ENCODE measurements at places on chromosomes 5 and 9. TPM values are rescaled to one million over a fixed set of nuclear protein-coding genes. Genes with fewer than 3 reads are reported as not detected.

DNA sequence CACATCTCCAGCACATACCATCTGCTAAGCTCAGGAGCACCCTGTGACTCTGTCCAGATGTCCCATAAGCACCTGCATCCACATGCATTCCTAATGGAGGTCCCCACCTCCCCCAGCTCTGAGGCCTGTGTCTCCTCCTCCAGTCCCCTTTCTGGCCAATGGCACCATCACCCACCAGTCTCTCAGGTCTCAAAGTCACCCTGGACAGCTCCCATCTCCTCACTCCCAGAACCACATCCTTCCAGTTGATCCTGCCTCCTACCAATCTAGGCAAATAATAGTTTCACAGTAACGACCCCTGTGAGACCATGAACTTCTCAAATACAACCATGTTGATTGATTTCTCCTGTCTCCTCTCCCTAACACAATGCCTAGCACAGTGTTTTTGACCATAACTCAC lies 40.1 kb downstream of the GGTA1 start:
- no peak for DNase-seq
- peaks cover 21% of the 10 kb centered on the region for H3K36me3 ChIP-seq
- no peaks in the 10 kb centered on the region for H3K27me3 ChIP-seq
- peak overlapping the region; percentile 62 for H3K4me3 ChIP-seq
- H3K4me1 ChIP-seq, result peaks cover 9% of the 10 kb centered on the region
- H3K27ac ChIP-seq, result no peak overlapping the region

DNA sequence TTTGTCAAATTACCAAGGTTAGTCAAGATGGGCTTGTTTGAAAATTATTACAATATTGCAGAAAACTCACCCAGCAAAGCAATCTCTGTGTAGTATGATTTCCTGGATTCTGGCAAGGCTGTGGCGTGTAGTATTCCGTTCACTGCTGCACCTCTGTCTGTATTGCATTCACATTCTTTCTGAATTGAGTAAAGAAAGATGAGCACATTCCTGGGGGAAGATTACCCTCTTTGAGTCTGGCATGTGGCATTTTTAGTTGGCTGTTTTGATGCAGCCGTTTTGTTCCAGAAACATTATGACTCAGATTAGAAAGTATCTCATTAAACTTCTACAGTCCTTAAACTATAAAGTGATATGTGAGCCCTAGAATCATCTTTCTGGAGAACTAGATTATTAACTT lies 197.7 kb downstream of the TENT4A start:
- no peak overlapping the region for H3K4me3 ChIP-seq
- no peak overlapping the region for H3K27ac ChIP-seq
- peaks cover 3% of the 10 kb centered on the region for H3K27me3 ChIP-seq

- H3K4me3 ChIP-seq, result no peak overlapping the region
- peaks cover 7% of the 10 kb centered on the region for H3K4me1 ChIP-seq
- H3K27ac ChIP-seq, result no peak overlapping the region
- no peak for DNase-seq
Measured at GRCh38 chr9:72646061-72646460, 124.7 kb downstream of the TMC1 start.

DNA sequence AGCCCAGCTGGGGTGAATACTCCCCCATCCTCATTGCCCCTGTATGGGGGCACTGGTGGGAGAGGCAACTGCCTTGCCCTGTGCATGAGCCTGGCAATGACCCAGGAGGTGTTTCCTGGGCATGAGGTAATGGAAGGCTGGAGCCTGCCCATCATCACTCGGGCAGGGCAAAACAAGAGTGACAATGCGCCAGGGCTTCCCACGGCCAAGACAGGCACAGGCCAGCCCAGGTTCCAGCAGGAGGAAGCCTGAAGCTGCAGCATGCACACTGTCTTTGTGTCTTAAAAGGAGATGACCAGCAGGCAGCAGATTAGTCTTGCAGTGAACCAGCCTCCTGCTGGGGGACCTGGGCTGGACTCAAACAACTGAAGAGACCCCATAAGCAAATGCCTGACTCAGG lies 92.2 kb upstream of the SMIM23 start:
- no peak overlapping the region for H3K27ac ChIP-seq
- H3K27me3 ChIP-seq, result peaks cover 7% of the 10 kb centered on the region
- no peaks in the 10 kb centered on the region for H3K36me3 ChIP-seq
- H3K4me1 ChIP-seq, result peaks cover 5% of the 10 kb centered on the region
- DNase-seq, result no peak
- H3K4me3 ChIP-seq, result no peak overlapping the region

FOXI1 gene
- total RNA-seq, result 2.2 TPM

- H3K4me3 ChIP-seq, result no peak overlapping the region
- H3K36me3 ChIP-seq, result no peaks in the 10 kb centered on the region
- H3K4me1 ChIP-seq, result peaks cover 10% of the 10 kb centered on the region
- H3K27me3 ChIP-seq, result no peaks in the 10 kb centered on the region
Measured at GRCh38 chr9:75803130-75803529, 87.3 kb upstream of the PCSK5 start.

ARSI gene
- total RNA-seq, result 3.8 TPM

TCOF1 gene
- total RNA-seq, result 41.5 TPM

DNA sequence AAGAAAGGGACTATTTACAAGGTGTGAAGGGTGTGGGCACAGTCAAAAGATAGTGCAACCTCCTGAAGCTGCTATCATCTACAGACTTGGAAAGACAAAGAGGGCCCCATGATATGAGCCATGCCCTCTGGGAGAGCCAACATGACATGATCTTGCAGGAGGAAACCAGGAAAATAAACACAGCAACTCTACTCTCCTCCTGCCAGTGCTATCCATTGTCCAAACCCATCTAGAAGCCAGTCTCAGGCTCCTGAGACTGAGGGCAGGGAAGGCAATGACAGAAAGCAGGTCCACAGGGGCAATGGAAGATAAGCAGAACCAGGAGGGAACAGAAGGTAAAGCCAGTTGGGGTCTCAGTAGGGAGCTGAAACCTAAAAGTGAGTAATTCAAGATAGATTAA lies 37.1 kb downstream of the PLPP1 start:
- no peak for DNase-seq
- no peaks in the 10 kb centered on the region for H3K27me3 ChIP-seq
- no peak overlapping the region for H3K4me3 ChIP-seq
- H3K4me1 ChIP-seq, result peaks cover 8% of the 10 kb centered on the region

PCDHGC4 gene
- total RNA-seq, result 3.5 TPM

PAPPA gene
- 1.4 TPM for total RNA-seq

DNA sequence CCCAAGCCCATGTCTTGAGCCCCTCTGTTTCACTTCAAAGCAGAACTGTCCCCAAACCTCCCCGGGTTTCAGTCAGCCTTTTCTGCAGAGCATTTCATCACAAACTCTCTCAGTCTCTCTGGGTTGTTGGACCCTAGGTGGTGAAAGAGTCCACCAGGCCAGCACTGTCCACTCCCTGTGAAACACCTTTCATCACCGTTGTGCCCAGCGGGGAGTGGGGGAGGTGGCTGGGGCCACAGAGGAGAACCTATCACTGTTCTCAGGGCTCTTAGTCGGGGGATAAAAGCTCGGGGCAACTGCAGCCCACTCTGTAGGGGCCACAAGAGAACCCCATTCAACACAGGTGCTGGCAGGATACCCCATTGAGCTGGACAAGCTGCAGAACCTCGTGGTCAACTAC lies 5.4 kb upstream of the RABL6 start:
- H3K4me1 ChIP-seq, result peaks cover 7% of the 10 kb centered on the region
- H3K27ac ChIP-seq, result no peak overlapping the region
- no peak for DNase-seq

DNA sequence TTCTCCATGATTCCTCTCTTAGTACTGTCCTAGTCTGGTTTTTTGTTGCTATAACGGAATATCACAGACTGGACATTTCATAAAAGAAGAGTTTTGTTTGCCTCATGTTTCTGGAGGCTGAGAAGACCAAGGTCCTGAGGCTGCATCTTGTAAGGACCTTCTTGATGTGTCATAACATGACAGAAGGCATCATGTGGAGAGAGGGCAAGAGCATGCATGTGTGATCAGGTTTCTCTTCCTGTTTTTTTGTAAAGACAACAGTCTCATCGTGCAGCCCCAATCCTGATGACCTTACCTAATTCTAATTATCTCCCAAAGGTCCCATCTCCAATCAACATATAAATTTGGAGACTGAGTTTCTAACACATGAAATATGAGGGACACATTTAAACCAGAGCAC lies 108.4 kb downstream of the MSX2 start:
- H3K4me1 ChIP-seq, result no peaks in the 10 kb centered on the region
- no peak overlapping the region for H3K4me3 ChIP-seq
- no peak for DNase-seq
- H3K27ac ChIP-seq, result no peak overlapping the region
- no peaks in the 10 kb centered on the region for H3K27me3 ChIP-seq

- H3K27ac ChIP-seq, result no peak overlapping the region
- peaks cover 14% of the 10 kb centered on the region for H3K4me1 ChIP-seq
- no peak for DNase-seq
- H3K36me3 ChIP-seq, result no peaks in the 10 kb centered on the region
Measured at GRCh38 chr5:112686675-112687074, 51.0 kb upstream of the APC start.

GRCh38 chr5:170254056-170254455 lies 21.3 kb downstream of the C5orf58 start:
- peaks cover 9% of the 10 kb centered on the region for H3K36me3 ChIP-seq
- no peaks in the 10 kb centered on the region for H3K27me3 ChIP-seq
- no peak for DNase-seq
- peaks cover 10% of the 10 kb centered on the region for H3K4me1 ChIP-seq

GRCh38 chr5:168318240-168318639 lies 26.8 kb downstream of the WWC1 start:
- H3K36me3 ChIP-seq, result no peaks in the 10 kb centered on the region
- H3K27ac ChIP-seq, result no peak overlapping the region
- H3K4me3 ChIP-seq, result no peak overlapping the region
- peaks cover 7% of the 10 kb centered on the region for H3K4me1 ChIP-seq
- peaks cover 2% of the 10 kb centered on the region for H3K27me3 ChIP-seq
- DNase-seq, result no peak

- H3K27ac ChIP-seq, result no peak overlapping the region
- H3K4me3 ChIP-seq, result no peak overlapping the region
- DNase-seq, result no peak
- no peaks in the 10 kb centered on the region for H3K36me3 ChIP-seq
- H3K4me1 ChIP-seq, result peaks cover 7% of the 10 kb centered on the region
Measured at GRCh38 chr9:86521322-86521721, 167.1 kb upstream of the TUT7 start.

DNA sequence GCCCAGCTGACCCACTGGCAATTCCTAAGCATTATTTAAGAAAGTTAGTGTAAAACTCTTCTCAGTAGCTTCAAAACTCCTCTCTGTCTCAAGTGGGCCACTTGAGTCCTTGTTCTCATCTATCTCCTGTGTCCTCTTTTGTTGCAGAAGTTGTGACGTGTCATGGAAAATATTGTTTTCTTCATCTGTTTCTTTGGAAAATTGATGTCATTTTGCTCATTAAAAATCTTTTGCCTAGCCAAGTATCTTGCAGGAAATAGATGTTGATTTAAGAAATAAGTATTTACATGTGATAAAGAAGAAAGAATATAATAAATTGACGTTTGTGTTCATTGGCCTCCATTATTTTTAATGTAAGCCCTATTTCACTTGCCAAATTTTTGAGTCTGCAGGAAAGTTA lies 1158.4 kb upstream of the SEMA6A start:
- H3K4me3 ChIP-seq, result no peak overlapping the region
- H3K4me1 ChIP-seq, result no peaks in the 10 kb centered on the region
- H3K27me3 ChIP-seq, result no peaks in the 10 kb centered on the region
- no peak overlapping the region for H3K27ac ChIP-seq
- no peak for DNase-seq

NUTM2G gene
- not detected for total RNA-seq

DNA sequence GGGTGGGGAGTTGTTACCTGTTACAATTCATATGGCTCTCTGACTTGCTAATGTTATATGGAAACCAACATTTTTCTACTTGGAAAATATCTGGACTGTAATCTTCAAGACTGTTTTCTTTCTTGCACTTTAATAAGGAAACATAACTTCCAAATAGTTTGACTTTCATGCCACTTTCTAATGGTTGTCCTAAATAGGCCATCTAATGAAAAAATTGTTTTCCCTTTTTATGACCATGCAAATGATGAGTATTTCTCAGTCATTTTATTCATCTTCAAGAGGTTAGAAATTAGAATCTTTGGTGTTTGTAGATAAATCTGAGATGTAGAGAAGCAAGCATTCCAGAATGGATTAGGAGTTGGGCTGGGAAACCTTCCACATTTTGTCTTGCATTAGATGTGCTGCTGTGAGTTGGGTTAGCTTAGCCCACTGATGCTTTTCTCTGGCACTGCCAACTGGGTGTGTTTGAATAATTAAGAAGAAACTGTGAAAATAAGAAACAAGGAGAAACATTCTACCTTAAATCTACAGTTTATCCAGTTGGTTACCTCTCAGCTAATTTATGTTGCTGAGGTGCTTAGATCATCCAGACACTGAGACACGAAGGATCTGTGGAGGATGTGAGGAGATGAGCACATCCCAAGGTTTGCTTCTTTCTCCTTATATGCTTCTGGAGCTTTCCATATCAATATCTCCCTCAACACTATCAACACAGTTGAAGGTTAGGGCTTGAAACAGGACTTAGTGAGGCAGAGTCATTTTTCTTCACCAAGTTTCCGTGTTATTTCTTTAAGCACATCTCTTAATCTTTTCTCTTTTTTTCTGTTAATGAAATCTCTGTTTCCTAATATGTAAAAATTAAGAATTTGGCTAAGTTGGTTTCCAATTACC lies 2.7 kb downstream of the RASGRF2 start:
- peaks cover 9% of the 10 kb centered on the region for H3K27me3 ChIP-seq
- no peak for DNase-seq
- H3K4me3 ChIP-seq, result no peak overlapping the region

- H3K4me3 ChIP-seq, result peak overlapping the region; percentile 22
- peaks cover 38% of the 10 kb centered on the region for H3K4me1 ChIP-seq
- H3K27ac ChIP-seq, result no peak overlapping the region
- peaks cover 12% of the 10 kb centered on the region for H3K27me3 ChIP-seq
Measured at GRCh38 chr5:10446490-10446889, 4.8 kb downstream of the ROPN1L start.

PCDHB7 gene
- total RNA-seq, result 4.6 TPM

MLANA gene
- not detected for total RNA-seq

GRCh38 chr5:147688656-147689356 lies 93.7 kb downstream of the JAKMIP2 start:
- H3K4me1 ChIP-seq, result no peaks in the 10 kb centered on the region
- no peak for DNase-seq
- H3K27ac ChIP-seq, result no peak overlapping the region

DNA sequence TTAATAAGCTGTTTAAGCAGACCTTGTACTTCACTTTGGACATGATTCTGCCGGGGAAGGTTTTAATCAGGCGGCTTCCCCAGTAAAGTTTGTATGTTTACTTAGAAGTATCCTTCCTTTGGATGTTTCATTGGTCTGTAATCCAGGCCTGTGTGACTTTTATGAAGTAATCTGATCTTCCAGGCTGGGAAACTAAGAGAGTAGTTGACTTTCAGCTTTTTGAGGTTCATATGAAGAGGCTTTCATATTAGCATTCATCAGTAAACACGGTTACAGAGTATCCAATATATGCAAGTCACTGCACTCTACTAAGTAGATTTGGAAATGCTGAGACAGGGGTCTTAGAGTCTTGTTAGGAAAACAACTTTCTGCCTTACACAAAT lies 1.1 kb downstream of the DNAJC21 start:
- H3K4me1 ChIP-seq, result peaks cover 18% of the 10 kb centered on the region
- peaks cover 10% of the 10 kb centered on the region for H3K36me3 ChIP-seq
- H3K4me3 ChIP-seq, result peak overlapping the region; percentile 98
- no peak for DNase-seq
- H3K27me3 ChIP-seq, result peaks cover 3% of the 10 kb centered on the region

HSPA9 gene
- 128 TPM for total RNA-seq

- H3K36me3 ChIP-seq, result peaks cover 3% of the 10 kb centered on the region
- peak overlapping the region; percentile 53 for H3K4me3 ChIP-seq
- DNase-seq, result peak; percentile 48
Measured at GRCh38 chr9:35826071-35826701, 2.3 kb downstream of the FAM221B start.

- no peak overlapping the region for H3K4me3 ChIP-seq
- peaks cover 70% of the 10 kb centered on the region for H3K4me1 ChIP-seq
- peaks cover 2% of the 10 kb centered on the region for H3K27me3 ChIP-seq
- no peak for DNase-seq
- peak overlapping the region; percentile 59 for H3K27ac ChIP-seq
Measured at GRCh38 chr5:38596981-38597380, 40.5 kb upstream of the LIFR start.
